Anterior cingulate cortex (tissue), 58 donors: ENCODE measurements at places on chromosomes 2 and 18.

- no peak for DNase-seq
Observed at GRCh38 chr2:53561155-53561554, 206.4 kb upstream of the CHAC2 start.

- DNase-seq: no peak
Observed at GRCh38 chr18:79275992-79276391, 119.7 kb upstream of the NFATC1 start.

DNA sequence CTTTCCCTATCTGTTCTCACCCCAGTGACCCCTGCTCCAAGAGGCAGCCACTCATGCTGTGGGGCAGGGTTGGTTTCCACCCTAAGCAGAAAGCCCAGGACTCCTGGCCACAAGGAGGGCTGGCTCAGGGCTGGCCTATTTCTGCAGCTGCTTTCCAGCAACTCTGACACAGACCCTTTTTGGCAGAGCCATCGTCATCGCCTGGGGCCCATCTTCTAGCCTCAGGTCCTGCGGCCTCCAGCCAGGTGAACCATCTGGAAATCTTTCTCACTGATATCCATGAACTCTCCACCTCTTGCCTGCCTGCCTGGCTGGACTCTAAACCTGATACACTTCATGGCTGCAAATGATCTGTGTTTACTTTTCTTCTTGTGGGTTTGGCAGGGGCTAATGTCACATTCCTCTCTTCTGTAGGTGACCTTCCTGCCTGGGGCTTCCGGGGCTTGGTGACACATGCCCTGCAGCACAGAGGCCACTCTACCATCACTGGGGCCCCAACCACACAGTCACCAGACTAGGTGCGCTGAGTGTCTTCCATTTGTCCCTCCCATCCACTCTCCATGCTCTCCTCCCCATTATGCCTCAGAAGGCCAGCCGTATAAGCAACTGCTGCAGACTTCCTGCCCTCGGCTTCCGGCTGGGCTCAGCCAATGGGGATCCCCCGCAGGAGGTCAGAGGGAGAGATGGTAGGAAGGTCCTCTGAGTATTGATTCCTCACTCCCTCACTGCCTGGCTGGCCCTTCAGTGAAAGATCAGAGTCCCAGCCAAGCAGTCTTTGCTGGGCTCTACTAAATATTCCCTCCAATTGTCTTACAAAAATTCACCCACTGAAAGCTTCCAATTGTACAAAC lies 9.7 kb upstream of the COPS8 start:
- DNase-seq: no peak

- no peak for DNase-seq
Observed at GRCh38 chr2:14608245-14608644, 24.3 kb upstream of the LRATD1 start.

DNA sequence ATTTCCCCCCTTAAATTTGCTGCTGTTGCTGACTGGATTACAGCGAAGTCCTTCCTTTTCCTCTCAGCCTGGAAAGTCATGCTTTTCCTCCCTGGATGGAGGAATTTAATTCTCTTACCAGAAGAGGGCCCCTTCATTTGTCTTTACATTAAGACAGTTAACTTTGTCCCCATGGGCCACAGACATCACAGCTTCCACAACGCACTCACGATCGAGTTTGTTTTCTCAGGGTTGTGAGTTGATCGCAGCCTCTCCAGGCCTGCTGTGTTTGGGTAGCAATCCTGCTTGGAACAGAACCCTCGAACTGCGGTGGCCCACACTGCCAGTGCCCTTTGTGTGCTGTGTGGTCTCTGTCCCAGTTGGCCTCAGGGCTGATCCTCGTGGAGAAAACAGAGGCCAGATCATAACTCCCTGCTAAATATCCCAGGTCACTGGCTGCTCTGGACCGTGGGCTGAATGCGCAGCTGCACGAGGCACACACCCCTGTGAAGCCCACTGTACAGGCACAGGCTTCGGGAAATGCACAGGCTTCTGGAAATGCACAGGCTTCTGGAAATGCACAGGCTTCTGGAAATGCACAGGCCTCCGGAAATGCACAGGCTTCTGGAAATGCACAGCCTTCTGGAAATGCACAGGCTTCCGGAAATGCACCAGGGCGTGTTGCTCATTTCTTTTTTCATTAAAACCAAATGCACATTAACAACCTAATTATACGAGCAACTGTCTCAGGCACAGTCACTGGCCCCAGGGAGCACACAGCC lies 2.2 kb upstream of the PDIA6 start:
- no peak for DNase-seq

DNA sequence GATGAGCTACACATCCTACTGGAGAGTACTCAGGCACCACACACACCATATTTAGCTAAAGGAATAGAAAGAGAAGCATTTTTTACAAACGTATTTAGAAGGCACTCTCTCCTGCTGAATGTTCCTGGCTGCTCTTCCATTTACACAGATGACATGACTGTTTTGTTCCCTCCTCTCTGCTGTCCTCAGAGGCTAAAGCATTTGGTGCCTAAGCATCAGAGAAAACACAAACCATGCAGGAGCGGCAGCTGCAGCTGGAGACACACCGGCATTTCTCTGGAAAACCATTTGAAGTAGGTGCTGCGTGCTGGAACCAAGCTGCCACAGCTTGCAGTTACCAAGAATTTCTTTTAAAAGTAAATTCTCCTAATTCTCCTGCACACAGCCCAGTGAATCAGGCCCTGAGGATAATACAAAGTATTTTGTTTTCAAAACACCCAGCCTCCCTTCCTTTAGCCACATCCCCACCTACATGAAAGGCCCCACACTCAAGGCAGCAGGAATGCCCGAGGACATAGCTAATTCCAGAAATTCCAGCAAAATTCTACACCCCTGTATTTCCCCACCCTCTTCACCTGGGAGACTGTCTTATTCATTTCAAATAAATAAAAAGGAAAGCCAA lies 488.9 kb upstream of the SOX11 start:
- DNase-seq: no peak

DNA sequence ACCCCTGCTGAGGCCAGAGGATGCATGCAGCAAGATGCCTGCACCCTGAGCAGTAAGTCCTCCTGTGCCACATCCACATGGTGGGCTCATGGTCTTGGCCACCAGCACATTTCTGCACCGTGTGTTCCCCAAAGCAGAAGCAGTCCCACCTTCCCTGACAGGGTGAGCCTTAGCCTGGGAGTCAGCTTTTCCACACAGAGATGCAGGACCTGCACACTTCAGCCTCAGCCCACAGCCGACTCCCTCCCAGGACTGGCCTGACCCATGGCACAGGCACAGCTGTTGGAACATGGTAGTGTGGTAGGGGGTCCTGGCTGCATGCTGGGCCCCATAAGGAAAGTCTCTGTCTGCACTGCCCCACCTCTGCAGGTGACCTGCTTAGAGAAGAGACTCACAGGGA lies 5.0 kb downstream of the SNED1 start:
- no peak for DNase-seq

DNA sequence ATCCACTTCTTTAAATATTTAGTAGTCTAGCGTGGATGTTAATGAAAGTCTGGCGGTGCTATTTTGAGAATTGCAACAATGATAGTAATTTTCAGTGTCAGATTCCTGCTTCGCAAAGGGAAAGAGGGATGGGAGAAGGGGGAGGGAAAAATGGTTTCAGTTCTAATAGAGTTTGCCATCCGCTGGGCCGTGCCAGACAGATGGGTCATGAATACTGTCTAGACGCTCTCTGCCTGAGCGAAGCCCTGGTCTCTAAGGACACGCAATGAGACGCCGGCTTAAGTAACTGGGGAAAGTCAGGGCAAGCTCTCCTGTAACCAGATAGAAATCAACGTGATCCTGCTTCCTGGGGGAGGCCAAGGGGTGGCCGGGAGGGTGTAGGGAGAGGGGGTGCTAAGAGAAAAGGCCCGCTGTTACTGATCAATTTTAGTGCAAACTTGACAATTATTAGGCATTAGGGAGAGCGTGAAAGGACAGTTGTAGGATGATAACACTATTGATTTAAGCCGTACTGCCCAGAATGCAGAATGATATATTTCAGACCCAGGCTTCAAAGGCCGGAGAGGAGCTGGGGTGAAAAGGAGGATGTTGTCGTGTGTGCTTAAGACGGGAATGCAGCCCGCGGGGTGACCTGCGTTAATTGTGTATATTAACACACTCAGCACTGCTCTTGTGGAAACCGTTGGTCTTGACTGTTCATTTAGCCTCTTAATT lies 229.2 kb downstream of the LDLRAD4 start:
- DNase-seq: no peak

GRCh38 chr18:12819322-12819721 lies 64.7 kb downstream of the PTPN2 start:
- no peak for DNase-seq

DNA sequence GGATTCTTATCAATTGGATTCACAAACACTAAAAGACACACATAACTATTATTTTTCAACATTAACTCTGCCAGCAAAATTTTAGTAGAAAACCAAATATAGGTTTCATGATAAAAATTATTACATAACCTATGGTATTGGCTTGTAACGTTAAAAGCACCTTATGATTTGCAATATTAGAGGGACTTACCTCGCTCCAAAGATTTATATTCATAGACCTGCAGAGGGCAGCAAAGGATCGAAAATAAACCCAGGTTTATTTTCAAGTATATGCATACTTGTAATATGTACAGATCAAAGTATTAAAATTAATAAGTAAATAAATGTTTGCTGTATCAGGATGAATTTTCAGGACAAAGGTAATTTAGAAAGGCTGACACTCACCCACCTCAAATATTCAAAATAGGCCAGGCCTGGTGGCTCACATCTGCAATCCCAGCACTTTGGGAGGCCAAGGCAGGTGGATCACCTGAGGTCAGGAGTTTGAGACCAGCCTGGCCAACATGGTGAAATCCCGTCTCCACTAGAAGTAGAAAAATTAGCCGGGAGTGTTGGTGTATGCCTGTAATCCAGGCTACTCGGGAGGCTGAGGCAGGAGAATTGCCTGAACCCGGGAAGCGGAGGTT lies 45.3 kb downstream of the LRPPRC start:
- no peak for DNase-seq

GRCh38 chr2:44166096-44166495 lies 2.6 kb upstream of the PPM1B start:
- DNase-seq: no peak

GRCh38 chr18:74171910-74172606 lies 23.7 kb downstream of the TIMM21 start:
- no peak for DNase-seq

DNA sequence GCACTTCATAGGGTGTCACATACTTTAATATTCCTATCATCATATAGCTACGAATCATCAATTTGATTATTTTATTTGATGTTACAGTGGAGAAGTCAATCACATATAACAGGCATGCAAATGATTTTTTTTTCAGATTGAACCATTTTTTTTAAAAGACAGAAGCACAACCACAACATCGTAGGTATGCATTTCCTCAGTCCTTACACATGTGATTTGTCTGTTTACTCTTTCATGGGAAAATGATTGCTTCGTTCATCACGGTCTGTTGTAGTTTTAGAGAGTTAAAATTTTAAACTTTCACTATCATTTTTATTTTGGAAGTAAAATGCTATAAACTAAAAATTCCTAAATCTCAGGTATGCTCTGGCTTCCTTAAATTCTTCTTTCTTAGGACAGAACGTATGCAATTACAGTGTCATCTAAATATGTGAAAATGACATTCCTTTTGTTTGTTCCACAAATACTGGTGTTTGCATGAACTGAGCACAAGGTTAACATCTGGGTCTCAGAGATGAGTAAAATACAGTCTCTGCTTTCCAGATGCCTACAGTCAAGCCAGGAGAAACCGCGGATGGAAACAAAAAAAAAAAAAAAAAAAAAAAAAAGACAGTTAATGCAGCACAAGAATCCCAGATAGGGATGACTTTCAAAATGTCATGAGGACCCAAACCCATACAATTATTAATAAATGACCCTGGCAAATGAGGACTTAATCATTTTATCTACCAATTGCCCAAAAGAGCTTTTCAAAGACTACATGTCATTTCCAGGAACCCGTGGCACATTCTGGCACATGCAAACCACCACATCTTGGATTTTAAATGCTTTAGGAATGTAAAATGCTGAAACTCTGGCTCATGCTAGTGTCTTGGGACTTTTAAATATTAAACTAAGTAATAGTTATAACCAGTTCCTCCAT lies 201.2 kb downstream of the LRP1B start:
- DNase-seq: no peak

- DNase-seq: no peak
Observed at GRCh38 chr2:236180831-236181453, 12.8 kb upstream of the GBX2 start.

DNA sequence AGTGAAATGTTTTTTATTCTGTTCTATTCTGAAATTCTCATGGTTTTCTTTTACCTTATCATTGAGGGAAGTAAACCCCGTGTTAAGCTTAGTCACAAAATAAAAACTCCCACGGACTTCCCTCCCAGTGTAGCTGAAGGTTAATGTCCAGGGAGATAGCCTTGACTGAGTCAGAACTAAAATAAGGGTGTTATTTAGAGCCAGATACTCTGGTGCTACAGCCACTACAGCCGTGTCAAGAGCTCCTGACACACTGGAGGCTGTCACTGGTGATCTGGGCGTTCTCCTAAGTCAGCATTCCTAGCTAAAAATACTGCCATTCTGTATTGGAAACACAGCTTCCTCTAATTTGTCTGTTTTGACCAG lies 82.0 kb upstream of the RANBP2 start:
- DNase-seq: no peak

DNA sequence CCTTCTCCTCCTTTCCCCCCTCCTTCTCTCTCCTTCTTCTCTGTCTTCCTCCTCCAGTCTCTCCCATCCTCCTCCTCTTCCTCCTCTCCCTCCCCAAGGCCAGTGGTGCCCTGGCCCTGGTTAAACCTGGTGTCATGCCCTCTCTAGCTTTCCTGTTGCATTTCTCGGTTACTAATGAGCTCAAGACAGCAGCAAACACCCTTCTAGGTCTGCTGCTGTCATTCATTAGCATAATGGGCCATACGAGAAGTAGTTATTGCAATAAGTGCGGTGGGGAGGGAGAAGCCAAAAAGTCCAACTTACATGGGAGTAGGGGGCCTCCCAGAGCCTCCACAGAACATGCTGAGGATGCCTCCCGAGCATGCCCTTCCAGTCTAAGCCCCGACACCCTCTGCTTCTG lies 177.2 kb downstream of the CELF4 start:
- no peak for DNase-seq

- no peak for DNase-seq
Observed at GRCh38 chr2:16100006-16100405, 159.7 kb downstream of the MYCN start.

GRCh38 chr18:2654169-2654927 lies 1.2 kb upstream of the SMCHD1 start:
- no peak for DNase-seq

GRCh38 chr2:143428700-143429099 lies 299.5 kb downstream of the ARHGAP15 start:
- no peak for DNase-seq

GRCh38 chr2:109187711-109188495 lies 58.9 kb downstream of the SH3RF3 start:
- no peak for DNase-seq

- DNase-seq: no peak
Observed at GRCh38 chr2:18290386-18290785, 270.1 kb downstream of the RDH14 start.
